ENCODE measurements at places on chromosomes 2 and 18.

GRCh38 chr2:131055169-131056065 lies 37.8 kb downstream of the FAM168B start:
- DNase-seq = no peak

DNA sequence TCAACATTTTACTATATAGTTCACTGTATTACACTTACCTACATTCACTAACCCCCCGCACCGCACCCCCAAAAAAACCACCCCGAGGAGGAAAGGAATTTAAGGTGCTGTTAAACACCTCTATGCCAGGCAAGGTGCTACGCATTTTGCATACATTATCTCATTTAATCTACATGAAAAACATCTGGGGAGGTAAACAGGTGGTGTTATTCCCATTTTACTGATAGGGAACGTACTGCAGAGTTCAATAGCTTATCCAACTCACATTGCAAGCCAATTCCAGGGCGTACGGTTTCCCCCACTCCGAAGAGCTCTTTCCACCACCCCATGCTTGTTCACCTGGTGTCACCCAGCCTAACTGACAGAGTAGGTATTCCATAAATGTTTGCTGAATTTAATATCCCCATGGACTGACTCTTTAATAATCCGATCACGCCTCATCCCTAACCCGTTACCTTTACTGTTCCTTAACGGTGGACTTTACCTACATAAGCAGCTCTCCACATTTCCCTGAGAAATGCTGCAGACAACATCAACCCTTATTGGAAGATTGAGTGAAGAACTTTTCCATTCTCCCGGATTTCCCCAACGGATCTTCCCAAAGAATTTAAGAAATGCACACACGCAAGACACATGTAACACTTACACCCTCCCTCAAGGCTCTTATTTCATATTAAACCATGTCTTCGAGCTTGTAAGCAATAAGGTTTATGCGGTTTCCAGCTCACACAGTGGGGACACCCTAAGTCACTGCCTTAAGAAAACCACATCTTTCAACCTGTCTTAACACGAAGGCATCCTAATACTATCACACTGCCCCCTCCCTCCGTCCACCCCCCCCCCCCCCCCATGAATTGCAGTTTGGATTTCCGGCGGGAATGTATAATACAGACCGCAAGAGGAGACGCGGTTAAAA lies 1.2 kb downstream of the RAPH1 start:
- DNase-seq = no peak

DNA sequence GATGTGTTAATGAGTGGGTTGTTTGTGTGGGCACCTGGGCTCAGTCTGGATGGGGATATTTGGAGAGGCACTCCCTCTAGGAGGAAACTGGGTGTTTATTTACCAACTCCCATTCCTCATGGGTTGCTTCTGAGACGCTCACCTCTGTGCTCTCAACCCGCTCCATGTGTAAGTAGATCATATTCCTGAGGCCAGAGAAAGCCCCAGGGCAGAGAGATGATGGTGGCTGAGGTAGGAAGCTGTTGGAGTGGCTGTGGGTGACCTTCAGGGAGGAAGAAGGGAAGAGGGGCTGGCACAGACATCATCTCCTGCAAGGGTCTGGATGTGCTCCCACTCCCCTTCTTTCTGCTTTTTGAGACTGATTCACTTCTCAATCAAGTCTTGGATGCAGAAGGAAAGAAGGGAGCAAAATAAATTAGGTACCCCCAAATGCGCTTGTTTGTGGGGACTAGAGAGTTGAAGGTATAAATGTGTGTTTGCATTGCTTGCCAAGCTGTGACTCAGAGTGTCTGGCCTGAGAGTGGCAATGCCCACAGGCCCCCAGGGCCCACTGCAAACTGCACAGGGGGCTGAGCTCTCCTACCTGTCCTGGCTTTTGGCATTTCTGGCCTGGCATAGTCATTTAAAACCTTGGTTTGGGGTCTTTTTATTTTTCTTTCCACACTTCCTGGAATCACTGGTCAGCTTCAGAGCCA lies 57.2 kb upstream of the TNP1 start:
- no peak for DNase-seq

DNA sequence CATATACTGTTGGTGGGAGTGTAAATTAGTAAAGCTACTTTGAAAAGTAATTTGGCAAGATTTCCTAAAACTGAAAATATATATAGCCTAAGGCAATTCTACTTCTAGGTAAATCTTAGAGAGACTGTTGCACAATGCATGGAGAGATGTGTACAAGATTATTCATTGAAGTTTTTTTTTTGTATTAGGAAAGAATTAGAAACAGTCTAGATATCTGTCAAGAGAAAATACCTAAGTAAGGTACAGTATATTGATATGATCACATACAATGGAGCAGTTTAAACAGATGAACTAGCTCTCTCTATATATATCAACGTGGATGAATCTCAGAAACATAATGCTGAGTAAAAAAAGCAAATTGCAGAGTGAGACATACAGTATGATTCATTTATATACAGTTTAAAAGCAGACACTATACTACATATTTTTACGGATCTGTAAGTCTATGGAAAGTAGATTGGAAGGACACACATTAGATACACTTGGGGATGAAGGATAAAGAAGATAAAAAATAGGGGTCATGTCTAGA lies 59.3 kb upstream of the ACVR1 start:
- no peak for DNase-seq

- DNase-seq = no peak
Observed at GRCh38 chr2:115183144-115183543, 740.7 kb downstream of the DPP10 start.

Data from activated CD4-positive, alpha-beta T cell treated with anti-CD3 and anti-CD28 coated beads, Interleukin-2, amount 50 U/mL, for 24 hours (primary cell).